A549 treated with RU486 at 1 μM for 4 hours (cell line): ENCODE measurements at places on chromosomes 1 and 21. TPM values are rescaled to one million over a fixed set of nuclear protein-coding genes. Genes with fewer than 3 reads are reported as not detected.

ABL2 gene
- 12.7 to 21.7 TPM (median 18.8 TPM) in 5 replicates for total RNA-seq

PRRX1 gene
- 0.02 TPM in 1 of 5 replicates, not detected in the others for total RNA-seq

KIAA0040 gene
- total RNA-seq: 0.16 to 0.82 TPM (median 0.54 TPM) in 5 replicates

CSF3R gene
- total RNA-seq: not detected in 5 replicates

PIGR gene
- total RNA-seq: not detected in 5 replicates

S100A6 gene
- 3,071 to 3,604 TPM (median 3,274 TPM) in 5 replicates for total RNA-seq

LRP8 gene
- total RNA-seq: 40.5 to 52.4 TPM (median 47.0 TPM) in 5 replicates

RNU1-4 gene
- total RNA-seq: 5.0 TPM in 1 of 5 replicates, not detected in the others

INSRR gene
- total RNA-seq: not detected in 5 replicates

FAM3B gene
- total RNA-seq: not detected in 5 replicates

AADACL3 gene
- total RNA-seq: not detected in 5 replicates

PIGK gene
- 12.2 to 29.3 TPM (median 20.1 TPM) in 5 replicates for total RNA-seq

ZNF695 gene
- 1.2 to 2.5 TPM (median 2.2 TPM) in 5 replicates for total RNA-seq

FAM89A gene
- total RNA-seq: 12.8 to 22.2 TPM (median 19.9 TPM) in 5 replicates

LINGO4 gene
- not detected in 5 replicates for total RNA-seq

DCAF6 gene
- total RNA-seq: 21.5 to 31.2 TPM (median 26.0 TPM) in 5 replicates

F13B gene
- total RNA-seq: 0.06 to 0.09 TPM (median 0.08 TPM) in 3 of 5 replicates, not detected in the others

MYOC gene
- not detected in 5 replicates for total RNA-seq

ANGPTL3 gene
- 0.06 TPM in 1 of 5 replicates, not detected in the others for total RNA-seq

KCNH1 gene
- total RNA-seq: 1.6 to 3.4 TPM (median 2.8 TPM) in 5 replicates

EMC1 gene
- 27.0 to 37.6 TPM (median 34.2 TPM) in 5 replicates for total RNA-seq

GJC2 gene
- 0.21 to 0.48 TPM (median 0.39 TPM) in 5 replicates for total RNA-seq

MANEAL gene
- total RNA-seq: 20.5 to 27.2 TPM (median 25.5 TPM) in 5 replicates
